ENCODE measurements at places on chromosomes 6 and 20. TPM values are rescaled to one million over a fixed set of nuclear protein-coding genes. Genes with fewer than 3 reads are reported as not detected.

GRCh38 chr20:48903705-48904104 is 17.8 kb upstream of the ARFGEF2 start:
- H3K27ac ChIP-seq, result no peak overlapping the region
- no peak overlapping the region for H3K4me3 ChIP-seq
- H3K36me3 ChIP-seq, result no peaks in the 10 kb centered on the region
- peaks cover 5% of the 10 kb centered on the region for H3K4me1 ChIP-seq

DNA sequence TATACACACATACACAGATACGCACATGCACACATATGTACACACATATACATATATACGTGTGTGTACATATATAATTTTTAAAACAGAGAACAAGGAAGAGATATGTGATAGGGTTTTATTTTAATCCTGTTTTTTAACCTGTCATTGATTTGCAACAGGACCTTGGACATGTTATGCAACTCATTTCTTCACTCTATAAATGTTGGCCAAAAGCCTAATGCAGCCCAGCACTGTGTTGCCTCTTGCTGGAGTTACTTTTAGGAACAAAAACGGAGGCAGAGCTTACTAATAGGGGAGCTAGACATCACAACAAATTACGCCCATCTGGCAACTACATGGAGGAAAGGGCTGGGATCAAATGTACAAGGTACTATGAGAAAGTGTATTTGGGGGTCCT is 179.9 kb upstream of the TAB2 start:
- no peaks in the 10 kb centered on the region for H3K36me3 ChIP-seq
- no peak overlapping the region for H3K4me3 ChIP-seq
- no peak for DNase-seq
- peaks cover 4% of the 10 kb centered on the region for H3K4me1 ChIP-seq
- peaks cover 8% of the 10 kb centered on the region for H3K27me3 ChIP-seq

- H3K4me3 ChIP-seq, result no peak overlapping the region
- H3K27me3 ChIP-seq, result no peaks in the 10 kb centered on the region
These were observed 3.5 kb upstream of the PLCG1 start for GRCh38 chr20:41133709-41134361.

DNA sequence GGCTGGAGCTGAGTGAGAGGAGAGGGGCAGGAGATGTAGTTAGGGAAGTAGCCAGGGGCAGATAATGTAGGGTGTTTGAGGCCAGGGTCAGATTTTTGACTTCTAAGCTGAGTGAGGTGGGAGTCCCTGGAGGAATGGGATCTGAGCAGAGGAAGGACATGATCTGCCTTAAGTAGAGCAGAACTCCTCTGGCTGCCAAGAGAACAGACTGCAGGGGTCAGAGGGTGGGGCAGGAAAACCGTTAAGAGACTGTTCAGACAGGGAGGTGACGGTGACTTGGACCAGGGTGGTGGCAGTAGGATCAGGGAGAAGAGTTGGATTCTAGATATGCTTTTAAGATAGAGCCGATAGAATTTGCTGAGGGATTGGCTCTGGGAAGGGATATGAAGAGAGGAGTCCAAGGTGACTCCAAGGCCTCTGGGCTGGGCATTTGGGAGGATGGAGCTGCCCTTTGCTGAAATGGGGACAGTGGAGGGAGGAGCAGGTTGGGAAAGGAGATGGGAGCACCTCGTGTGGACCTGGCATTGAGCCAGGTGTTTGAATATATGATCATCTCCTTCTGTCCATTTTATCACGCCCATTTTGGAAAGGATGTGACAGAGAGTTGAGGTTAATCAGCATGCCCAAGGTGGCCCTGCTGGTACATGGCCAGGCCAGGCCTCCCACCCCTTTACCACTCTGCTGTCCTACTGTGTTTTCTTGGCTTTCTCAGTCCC is 18.8 kb downstream of the EYA2 start:
- no peak overlapping the region for H3K27ac ChIP-seq
- peaks cover 61% of the 10 kb centered on the region for H3K27me3 ChIP-seq
- H3K4me3 ChIP-seq, result no peak overlapping the region

GRCh38 chr20:60589623-60590022 is 631.4 kb downstream of the CDH26 start:
- H3K27me3 ChIP-seq, result peaks cover 17% of the 10 kb centered on the region
- no peaks in the 10 kb centered on the region for H3K36me3 ChIP-seq
- DNase-seq, result no peak
- H3K4me3 ChIP-seq, result no peak overlapping the region
- H3K4me1 ChIP-seq, result peaks cover 5% of the 10 kb centered on the region
- H3K27ac ChIP-seq, result no peak overlapping the region

DNA sequence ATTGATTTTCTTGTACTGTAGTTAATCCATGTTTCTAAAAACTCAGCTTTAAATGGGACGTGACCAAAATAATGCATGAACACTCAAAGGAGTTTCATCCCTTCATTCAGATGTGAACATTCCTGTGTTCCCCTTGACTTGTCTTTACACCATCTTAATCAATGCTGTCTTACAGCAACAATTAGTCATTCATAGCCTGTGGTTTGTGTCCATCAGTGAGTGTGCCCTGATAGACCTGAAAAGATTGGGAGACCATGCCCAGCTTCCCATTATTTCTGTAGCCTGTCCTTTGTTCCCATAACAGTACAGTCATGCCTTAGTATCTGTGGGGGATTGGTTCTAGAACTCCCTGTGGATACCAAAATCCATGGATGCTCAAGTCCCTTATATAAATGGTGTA is 23.9 kb downstream of the NT5E start:
- no peak overlapping the region for H3K4me3 ChIP-seq
- no peak for DNase-seq
- H3K4me1 ChIP-seq, result no peaks in the 10 kb centered on the region
- no peaks in the 10 kb centered on the region for H3K27me3 ChIP-seq
- no peaks in the 10 kb centered on the region for H3K36me3 ChIP-seq

The MAP3K5 gene
- 44.1 TPM for total RNA-seq
